NCI-H2171 (cell line): ENCODE measurements at places on chromosomes 3 and 15.

DNA sequence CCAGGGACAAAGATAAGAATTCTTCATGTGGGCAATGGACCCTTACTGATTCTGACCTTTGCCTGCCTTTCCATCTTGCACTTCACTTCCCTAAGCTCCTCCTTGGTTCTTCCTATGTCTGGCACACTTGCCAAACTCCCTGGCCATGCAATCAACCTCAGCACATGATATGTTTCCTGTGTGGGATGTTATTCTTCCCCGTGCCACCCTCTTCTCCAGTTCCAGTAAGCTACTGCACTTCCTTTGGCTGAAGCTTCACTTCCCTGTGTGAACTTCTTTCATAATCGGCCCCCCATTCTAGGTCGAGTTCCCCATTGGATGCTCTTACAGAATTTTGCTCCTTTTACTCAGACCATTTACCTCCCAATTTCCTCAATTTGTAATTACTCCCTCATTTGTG lies 10.7 kb upstream of the TASOR start:
- DNase-seq, result no peak

- no peak for DNase-seq
Observed at GRCh38 chr15:81373775-81374395, at the start of gene TMC3. Gene TMC3, minus strand, starts transcription at chr15:81374213. Its CDS starts 136 bp downstream, at chr15:81374077.

- no peak for DNase-seq
Observed at GRCh38 chr3:51733859-51734571, 27.1 kb downstream of the GRM2 start.

- DNase-seq, result no peak
Observed at GRCh38 chr3:144380849-144381248, 409.2 kb downstream of the DIPK2A start.

GRCh38 chr3:172853005-172853404 lies 102.5 kb downstream of the ECT2 start:
- DNase-seq, result no peak
